ENCODE measurements at places on chromosomes 2 and 18.

GRCh38 chr18:47771922-47772321 lies 158.5 kb downstream of the SMAD2 start:
- DNase-seq = no peak

DNA sequence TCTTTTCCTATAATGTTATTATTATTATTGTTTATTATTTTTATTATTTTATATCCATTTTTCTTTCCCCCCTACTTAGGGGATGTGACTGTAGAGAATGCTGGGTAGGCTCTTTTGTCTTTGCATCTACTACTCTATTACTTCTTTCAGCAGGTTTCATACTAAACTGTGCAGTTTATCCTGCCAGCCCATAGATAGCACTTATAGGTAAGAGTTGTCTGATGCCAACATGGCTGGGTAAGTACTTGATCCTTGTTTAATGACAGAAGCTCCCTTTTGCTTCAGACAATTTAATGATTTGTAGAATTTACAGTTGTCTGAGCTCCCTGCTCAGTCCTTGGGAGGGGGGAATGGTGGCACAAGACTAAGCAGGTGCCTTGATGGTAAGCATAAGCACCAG lies 262.9 kb upstream of the CDH2 start:
- DNase-seq = no peak

- no peak for DNase-seq
These were observed 763.1 kb downstream of the BCL11A start for GRCh38 chr2:59790186-59791003.

DNA sequence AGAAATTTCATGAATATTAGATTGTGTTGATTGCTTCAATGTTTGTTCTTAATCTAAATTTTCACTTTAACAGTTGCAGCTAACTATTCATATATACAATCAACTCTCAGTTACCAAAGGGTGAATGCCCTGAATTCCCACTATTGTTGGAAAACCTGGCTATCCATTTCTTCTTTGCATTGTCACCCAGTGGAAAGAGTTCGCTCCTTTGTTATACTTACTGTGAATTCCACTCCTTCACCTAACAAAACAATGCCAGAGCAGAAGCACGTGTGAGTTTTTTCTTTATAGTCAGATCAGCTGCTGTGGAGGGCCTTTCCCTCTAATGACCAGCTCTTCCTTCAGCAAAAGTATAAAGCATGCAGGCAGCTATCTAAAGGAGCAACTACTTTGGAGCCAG lies 409.2 kb upstream of the NRP2 start:
- DNase-seq = no peak

- DNase-seq = no peak
These were observed 89.6 kb downstream of the TCF7L1 start for GRCh38 chr2:85222792-85223191.

DNA sequence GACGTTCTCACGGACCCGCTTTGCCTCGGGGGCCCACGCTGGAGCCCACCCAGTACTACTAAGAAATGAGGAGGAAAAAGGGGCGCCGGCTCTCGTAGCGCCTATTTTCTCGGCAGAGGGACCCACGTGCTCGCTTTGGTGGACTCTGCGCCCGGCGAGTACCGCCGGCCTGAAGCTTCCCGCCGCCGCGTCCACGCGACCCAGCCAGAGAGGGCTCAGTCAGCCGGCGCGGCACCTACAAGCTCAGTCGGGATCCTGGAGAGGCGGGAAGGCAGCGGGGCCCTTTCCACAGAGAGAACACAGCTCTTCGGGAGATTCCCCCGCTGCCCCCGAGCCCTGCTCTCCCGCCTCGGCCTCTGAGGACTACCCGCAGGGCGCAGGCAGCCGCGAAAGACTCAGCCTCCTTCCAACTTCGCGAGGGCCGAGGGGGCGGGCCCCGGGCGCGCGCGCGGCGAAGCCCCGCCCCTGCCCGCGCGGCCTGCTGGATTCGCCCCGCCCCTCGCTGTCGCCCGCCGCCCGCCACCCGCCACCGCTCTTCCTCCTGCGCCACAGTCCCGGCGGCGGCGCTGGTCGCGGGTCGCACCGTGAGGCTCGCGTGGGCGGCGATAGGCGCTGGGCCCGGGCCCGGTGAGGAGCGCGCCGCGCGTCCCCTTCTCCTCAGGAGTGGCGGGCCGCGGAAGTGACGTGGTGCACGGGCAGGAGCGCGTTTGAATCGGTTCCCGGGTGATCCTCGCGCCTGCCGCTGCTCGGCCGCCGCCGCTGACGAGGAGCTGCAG lies at the start of gene SMCHD1:
TSS of gene SMCHD1 (plus strand) at position 549 of the 776 bp plus-strand sequence. CDS start 350 bp downstream, outside the sequence.
- DNase-seq = no peak

- DNase-seq = no peak
These were observed 932.3 kb upstream of the ACVR2A start for GRCh38 chr2:146912536-146912935.

- no peak for DNase-seq
These were observed 68.0 kb downstream of the NPAS2 start for GRCh38 chr2:100887713-100888495.

- no peak for DNase-seq
These were observed 178.8 kb upstream of the TWIST2 start for GRCh38 chr2:238669046-238669445.

DNA sequence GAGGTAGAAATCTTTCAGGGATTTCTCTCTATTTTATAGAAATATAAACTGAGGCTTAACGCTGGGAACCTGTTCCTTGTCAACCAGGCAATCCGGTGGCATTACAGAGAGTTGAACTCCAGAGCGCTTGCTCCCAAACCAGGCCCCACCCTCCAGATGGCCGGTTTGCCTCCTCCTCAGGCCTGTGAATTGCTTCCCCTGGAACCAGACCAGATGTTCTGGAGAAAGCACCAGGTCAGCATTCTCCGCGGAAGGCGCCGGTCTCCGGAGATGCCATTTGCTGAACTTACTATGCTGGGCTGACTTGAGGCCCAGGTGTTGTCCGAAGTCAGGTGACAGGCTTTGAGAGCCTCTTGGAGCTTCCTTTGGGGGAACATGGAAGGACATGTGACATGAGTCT lies 17.2 kb downstream of the TNP1 start:
- no peak for DNase-seq

GRCh38 chr2:72982219-72982618 lies 64.9 kb downstream of the EMX1 start:
- no peak for DNase-seq

DNA sequence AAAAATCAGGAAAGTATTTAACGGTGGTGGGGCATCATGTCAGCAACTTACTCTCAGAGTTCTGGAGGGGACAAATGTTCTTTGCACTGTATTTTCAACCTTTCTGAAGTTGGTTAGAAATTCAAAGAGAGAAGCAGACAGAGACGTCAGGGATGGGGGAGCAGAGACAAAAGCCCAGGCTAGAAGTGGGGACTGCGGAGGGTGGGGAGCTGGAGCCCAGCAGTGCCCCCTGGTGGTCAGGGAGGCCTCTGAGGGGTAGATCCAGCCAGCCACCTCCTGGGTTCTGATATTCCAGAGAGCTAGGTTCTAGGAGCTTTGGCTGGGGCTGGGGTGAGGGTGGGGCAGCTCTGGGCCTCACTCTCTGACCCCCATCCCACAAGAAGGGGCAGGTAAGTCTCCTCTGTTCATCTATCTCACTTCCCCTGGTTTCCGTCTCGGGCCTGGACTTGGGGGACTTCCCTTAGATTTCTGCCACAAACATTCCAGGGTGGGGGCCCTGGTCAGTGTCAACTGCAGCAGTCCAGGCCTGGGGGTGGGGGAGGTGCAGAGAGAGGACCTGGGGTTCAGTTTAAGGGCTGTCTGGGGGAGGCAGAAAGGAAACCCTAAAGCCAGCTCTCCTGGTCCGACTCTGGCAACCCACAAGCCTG lies 8.9 kb downstream of the TNS1 start:
- no peak for DNase-seq

- no peak for DNase-seq
These were observed 68.2 kb upstream of the NEDD4L start for GRCh38 chr18:57975805-57976204.

GRCh38 chr2:204453730-204454167 lies 91.5 kb upstream of the PARD3B start:
- DNase-seq = peak; percentile 51

DNA sequence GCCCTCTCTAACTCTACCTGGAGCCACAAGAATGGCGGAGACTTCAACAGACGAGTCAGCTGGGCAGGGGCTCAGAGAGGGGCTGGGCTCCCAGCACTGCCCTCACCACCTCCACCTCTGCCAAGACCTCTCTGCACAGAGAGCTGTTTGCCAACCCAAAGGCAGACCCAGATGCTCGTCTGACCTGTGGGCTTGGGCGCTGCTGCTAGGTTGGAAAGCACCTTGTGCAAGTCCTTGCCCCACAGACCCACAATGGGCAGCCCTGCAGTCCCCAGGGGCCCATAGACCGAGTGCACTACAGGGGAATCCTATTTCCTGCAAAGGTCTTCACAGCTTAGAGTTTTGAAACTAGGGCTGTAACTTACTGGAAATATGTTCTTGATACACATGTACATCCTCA lies 13.3 kb downstream of the ACKR3 start:
- no peak for DNase-seq

DNA sequence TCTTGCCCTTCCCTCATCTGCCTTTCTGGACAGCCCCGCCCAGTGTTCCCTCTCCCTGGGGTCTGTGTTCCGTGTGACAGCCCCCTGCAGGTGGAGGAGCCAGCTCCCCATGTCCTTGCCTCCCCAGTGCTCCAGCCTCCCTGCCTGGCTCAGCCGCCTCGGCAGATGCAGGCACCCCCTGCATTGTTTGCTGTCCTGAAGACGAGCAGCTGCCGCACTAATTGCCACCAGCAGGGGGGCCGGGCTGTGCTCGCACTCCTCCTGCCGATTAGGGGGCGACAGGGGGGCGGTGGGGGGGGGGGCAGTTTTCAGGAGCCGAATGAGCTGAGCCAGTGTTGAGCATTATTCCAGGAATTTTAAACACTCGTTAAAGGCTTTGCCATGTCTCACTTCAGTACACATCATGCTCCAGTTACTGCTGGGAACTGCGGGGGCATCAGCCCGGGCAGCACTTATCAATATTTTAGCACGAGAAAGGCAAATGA lies 23.3 kb downstream of the SIX3 start:
- no peak for DNase-seq

- DNase-seq = peak; percentile 47
These were observed 902 bp downstream of the SS18 start for GRCh38 chr18:26089293-26090129.

- DNase-seq = no peak
These were observed 82.5 kb downstream of the DCDC2C start for GRCh38 chr2:3785890-3786273.

DNA sequence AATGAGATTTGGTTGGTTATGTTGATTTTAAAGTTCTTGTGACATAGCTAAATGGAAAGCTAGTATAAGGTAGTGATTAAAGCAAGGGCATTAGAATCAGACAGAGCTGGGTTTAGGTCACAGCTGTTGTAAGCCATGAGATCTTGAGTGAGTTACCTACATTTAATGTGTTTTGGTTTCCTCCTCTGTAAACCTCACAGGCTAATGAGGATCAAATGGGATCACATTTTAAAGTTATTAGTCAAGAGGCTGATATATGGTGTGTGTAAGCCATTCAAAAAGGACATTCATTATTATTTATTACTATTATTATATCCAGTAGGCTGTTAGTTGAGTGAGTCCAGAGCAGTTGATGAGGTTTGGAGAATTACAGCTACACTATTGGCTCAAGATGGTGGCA lies 416.2 kb downstream of the IRS1 start:
- no peak for DNase-seq

DNA sequence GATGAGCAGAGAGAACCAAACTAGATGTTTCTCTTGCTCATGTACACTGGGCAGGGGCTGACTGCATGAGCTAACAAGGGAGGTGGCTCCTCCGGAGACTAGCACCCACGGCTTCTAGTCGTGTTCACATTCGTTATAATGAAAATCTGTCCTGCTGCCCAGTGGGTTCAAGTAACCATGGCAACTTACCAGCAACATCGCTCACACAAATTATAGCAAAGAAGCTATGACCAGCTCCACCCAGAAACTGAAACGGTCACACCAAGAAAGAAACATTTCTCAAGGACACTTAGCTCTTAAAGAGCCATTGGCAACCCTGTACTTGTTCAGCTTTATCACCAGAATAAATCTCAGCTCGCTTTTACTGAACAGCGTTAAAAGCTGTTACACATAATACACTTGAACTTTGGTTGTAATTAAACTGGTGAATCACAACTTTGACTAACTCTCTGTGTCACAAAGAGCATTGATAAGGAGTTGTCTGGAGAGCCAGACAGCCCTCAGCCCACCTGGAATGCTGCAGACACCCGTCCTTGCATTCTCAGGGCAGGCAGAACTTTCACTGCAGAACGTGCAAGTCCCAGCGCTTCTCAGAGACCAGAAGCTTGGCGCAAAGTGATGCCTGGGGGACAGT lies 141.2 kb downstream of the PID1 start:
- DNase-seq = no peak

- no peak for DNase-seq
These were observed 21.1 kb upstream of the NABP1 start for GRCh38 chr2:191656792-191657191.

DNA sequence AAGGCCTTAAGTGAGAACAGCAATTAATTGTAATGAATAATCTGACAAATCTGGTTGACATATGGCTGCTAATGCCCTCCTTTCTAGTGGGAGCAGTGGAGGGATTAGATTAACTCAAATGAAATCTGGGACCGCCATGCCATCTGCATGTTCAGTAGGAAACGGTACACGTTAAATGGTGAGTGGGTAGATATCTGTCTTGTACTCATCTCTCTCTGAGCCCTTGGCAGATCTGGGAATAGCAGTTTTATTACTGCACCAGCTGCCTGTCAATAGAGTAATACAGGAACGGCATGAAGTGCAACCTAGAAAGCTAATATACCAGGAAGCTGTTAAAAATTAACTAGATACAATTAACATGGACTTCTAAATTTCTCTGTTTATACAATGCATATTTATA lies 258.8 kb downstream of the GPD2 start:
- DNase-seq = no peak

- DNase-seq = no peak
These were observed 170.3 kb upstream of the VRK2 start for GRCh38 chr2:57876313-57876712.

- no peak for DNase-seq
These were observed 40.9 kb upstream of the RGPD4 start for GRCh38 chr2:107785756-107786155.

DNA sequence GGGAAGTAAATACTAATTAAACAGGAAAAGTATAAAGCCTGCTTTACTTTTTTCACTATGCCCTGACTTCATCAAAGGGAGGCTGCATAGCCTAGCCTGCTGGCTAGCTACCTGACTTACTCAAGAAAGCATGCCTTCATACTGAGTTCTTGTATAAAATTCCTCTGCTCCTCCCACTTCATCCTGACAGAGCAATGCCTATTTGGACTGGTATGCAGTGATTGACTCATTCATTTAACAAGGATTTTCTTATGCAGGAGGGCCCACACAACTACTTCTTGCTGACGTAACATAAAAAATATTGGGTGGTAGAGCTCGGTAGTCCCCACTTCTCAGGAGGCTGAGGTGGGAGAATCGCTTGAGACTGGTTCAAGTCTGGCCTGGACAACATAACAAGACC lies 70.5 kb downstream of the PRPF40A start:
- no peak for DNase-seq

- DNase-seq = no peak
These were observed 8.3 kb downstream of the MOCOS start for GRCh38 chr18:36195427-36196122.

DNA sequence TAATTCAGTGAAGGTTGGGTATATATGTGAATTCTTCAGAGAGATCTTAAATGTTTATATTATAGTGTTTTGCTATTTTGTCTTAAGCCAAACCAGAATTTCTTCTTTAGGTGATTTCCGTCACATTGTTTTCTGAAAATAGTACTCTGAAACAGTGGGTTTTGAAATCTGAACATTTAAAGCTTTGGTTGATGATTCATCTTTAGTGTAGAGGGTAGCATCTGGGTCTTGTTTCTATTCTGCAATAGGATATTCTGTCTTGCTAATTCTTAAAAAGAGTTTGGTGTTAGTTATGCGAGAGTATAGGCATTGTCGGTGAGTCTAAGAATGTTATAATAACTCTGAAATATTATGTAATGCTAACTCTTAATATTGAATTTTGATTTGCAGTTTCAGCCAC lies 69.6 kb upstream of the FAM237A start:
- DNase-seq = no peak
